ENCODE measurements at places on chromosomes 3 and 15. TPM values are rescaled to one million over a fixed set of nuclear protein-coding genes. Genes with fewer than 3 reads are reported as not detected.

SERINC4 gene
- total RNA-seq, result 0.33 TPM

EPM2AIP1 gene
- 25.8 TPM for total RNA-seq

LEO1 gene
- 40.0 TPM for total RNA-seq

ZNF620 gene
- total RNA-seq, result 6.0 TPM

GP5 gene
- 0.11 TPM for total RNA-seq
